ENCODE measurements at places on chromosomes 5 and 9.

DNA sequence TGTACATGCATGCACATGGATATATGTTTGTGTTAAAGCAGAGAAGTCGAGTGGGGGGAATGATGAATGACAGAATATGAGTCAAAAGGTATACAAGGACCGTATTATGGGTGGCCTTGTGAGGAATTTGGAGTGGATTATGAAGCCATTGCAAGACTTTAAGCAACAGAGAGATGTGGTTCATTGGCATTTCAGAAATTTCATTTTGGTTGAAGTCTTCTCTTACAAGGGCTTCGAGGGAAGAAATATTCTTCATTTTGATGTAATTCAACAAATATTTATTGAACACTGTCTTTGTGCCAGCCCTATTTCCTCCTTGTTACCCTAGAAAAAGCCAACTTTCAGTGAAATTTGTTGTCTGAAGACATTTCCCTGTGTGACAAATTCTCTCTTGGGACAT is 83.9 kb upstream of the SLCO6A1 start:
- DNase-seq: no peak

- no peak for DNase-seq
Measured at GRCh38 chr9:110443146-110443865, 105.6 kb upstream of the TXNDC8 start.

GRCh38 chr5:40410231-40410861 is 269.4 kb upstream of the PTGER4 start:
- peak; percentile 31 for DNase-seq

DNA sequence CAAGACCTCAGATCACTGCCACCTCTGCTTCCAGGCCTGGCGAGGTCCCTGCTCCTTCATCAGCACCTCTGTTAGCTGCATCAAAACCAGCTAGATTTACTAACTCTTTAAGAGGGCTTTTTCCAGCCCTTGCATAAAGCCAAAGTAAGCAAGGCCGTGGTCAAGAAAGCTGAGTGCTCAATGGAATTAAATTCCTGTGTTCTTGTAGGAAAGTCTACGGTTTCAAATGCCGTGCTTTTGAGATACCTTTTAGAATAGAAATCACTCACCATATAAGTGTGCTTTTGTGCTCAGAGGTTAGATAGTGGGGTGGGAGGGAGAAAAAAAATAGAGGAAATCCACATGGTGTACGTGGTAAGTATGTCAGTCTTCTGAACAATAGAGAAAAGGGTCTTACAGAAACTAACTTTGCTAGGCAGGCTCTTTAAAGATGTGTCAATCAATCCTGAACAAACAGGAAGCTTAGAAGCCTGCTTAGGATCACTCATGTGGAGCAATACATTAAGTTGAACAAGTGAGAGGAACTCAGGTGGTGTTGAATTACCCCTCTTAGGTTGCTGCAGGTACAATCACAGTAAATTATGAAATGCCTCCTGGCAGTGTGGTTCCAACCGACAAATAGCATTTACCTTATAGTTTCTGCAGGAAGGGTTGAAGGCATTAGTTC is 79.7 kb downstream of the SEMA6A start:
- no peak for DNase-seq

DNA sequence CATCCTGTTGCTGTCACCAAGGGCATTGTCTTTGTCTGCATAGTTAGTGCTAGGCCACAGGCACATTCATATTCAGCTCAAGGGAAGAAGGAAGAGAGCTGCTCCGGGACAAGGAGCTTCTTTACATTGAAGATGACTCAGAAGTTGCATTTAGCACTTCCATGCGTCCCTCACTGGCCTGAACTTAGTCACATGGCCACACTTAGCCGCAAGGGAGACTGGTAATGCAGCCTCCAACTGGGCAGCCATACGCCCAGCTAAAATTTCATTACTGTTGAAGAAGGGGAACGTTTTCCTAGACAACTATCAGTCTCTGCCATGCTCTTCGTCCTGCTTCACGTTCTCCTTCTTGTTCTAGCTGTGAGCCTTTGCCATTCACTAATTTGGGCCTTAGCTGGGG is 20.0 kb downstream of the ACTL7B start:
- no peak for DNase-seq

DNA sequence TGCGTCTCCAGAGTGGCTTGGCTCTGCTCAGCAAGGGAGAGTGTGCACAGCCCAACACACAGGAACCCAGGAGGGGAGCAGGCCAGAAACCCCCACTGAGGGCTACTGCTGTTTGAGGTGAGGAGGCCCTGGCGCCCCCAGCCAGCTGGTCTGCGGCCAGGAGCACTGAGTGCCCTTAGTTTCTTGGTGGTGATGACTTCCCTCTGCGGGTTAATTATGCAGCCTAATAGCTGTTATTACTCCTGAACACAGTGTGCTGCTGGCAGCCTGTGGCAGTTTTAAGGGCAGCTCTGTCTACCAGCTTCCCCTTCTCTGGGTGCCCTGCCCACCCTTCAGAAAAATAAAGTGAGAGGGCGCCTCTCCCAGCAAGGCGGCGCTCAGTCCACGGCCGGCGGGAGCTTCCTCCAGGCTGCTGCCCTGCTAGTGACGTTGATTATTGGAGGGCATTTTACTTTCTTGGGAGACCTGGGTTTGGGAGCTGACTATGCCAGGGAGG is 19.2 kb downstream of the GADD45G start:
- no peak for DNase-seq

DNA sequence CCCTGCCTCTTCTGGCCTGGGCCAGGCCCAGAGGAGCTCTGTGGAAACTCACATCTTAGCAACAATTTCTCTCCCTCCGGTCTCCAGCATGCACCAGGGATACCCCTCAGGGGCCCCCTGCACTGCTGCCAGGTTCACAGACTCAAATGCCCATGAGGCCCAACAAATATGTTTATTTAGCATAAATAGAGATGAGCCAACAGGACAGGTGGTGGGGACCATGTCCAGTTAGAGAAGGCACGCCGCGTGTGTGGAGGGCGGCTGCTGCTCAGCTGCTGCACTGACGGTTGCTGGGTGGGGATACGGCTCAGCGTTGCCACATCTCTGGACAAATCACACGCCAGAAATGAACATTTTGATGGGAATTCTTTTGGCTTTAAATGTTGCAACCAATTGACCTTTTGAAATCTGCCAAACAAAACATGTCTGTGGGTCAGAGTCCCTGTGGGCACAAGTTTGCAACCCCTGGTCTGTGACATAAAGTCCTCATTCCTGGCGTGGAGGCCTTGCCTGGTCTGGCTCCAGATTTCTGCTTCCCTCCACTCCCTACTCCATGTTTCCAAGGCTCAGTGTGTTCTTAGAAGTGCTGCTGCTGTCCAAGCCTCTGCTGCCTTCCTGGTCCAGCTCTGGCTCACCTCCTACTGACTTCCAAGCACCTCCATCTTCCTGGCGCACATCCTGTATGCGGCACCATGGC is 88.9 kb downstream of the AMBP start:
- DNase-seq: no peak

DNA sequence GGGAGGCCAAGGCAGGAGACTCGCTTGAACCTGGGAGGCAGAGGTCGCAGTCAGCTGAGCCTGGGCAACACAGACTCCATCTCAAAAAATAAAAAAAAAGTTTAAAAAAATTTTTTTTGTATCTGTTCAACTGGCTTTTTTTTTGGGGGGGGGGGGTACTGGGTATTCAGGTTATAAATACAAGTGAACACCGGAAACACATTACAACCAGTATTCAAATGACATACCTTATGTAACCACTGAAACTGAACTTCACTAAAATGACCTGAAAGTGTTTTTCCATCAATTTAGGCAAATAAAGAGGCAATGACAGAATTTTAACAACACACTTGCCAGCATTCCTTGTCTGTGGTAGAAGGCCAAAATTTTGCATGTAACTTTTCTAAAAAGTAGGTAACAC is 33.5 kb downstream of the STRBP start:
- no peak for DNase-seq

GRCh38 chr5:132007399-132008162 is 3.9 kb downstream of the ACSL6 start:
- peak; percentile 58 for DNase-seq

GRCh38 chr5:138783976-138784375 is 30.8 kb downstream of the CTNNA1 start:
- no peak for DNase-seq

DNA sequence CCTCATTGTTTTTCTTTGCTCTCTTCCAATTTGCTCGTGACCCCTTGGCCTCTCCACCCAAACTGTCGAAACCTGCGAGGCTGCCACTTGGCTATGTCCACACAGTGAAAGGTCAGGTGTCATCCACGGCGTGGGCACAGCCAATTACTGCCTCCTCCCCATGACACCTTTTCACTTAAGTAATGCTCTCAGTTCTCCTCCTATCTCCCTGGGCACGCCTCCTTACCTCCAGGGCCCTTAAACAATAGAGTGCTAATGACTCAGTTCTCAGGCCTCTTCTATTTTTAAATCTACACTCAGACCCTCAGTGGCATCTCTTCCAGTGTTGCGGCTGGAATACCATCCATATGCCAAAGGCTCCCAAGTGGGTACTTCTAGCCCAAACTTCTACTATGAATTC is 256.8 kb downstream of the ROR2 start:
- DNase-seq: no peak

- no peak for DNase-seq
Measured at GRCh38 chr5:143533475-143533874, 130.0 kb upstream of the NR3C1 start.

Data from stimulated activated CD8-positive, alpha-beta memory T cell treated with anti-CD3 and anti-CD28 coated beads, Interleukin-4, amount 100 ng/mL, for 24 hours (primary cell).